ENCODE measurements at places on chromosomes 16 and 17.

- no peak for DNase-seq
Measured at GRCh38 chr16:9665851-9666271, 516.4 kb downstream of the GRIN2A start.

DNA sequence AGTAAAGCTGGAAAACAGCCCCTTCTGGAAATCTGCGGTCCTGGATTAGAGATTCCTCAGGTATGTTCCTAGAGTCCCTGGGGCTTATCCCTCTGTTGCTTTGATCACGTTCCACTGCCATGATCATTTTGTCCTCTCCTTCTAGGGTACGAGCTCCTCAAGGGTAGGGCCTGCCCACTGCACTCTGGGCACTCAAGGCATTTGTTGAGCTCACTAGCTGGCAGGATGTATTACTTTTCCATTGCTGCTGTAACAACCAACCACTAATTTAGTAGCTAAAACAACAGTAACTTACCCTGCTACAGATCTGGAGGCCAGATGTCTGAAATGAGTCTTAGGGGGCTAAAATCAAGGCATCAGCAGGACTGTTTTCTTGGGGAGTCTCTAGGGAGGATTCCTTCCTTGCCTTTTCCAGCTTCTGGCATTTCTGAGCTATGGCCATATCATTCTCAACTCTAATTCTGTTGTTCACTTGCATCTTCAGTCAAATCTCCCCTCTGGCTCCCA, 65.7 kb downstream of the ARSG start:
- no peak for DNase-seq

DNA sequence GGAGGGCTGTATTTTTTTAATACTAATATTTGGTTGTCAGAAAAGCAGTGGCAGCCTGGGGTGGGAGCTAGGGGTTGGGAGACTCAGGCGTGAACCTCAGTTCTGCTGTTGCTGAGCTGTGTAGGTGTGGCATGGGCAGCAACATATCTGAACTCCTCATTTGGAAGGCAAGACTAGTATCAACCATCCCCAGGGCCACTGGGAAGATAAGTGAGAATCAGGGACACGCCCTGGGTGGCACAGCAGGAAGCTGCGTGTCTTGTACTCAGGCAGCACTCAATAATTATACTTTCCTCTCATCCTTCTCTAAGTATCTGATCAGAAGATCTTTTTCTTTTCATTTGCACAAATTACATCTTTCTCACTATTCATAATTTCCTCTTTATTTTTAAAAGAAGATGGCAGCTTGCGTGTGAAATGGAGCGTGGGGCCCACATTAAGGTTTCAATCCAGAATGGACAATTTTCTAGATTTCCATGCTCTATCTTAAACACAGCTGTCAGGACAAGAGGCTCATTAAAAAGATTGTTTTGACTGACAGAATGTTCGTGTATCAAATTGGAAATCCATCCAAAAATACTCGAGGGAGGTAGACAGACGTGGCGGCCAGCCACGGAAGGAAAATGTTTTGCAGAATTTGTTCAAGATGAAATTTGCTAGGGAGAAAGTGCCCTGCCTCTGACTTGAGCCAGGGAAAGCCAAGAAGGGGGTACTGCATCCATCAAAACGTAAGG, 121.1 kb downstream of the CPPED1 start:
- DNase-seq: no peak

GRCh38 chr17:19660219-19660870, 11.8 kb downstream of the ALDH3A2 start:
- no peak for DNase-seq

- DNase-seq: peak; percentile 93
Measured at GRCh38 chr17:574061-574460, 140.6 kb downstream of the VPS53 start.

GRCh38 chr16:70594569-70594968, 51.8 kb upstream of the IL34 start:
- no peak for DNase-seq

- DNase-seq: peak; percentile 64
Measured at GRCh38 chr17:57121308-57122042, 36.4 kb downstream of the AKAP1 start.

DNA sequence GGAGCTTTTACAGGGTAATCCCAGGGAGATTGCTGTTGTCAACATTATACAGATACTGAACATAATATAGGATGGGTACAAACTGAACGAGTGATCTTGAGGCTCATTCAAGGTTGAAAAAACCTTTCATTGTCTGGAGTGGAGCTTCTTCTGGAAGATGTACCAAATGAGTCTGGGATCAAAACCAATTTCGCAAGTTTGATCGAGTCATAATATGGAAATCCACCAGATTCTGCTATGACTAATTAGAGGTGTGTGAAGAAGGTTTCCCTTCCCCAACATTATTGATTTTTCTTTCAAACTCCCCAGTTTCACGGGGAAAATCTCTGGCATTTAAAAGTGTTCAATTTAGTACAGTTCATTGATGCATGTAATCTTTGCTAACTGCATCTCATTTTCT, 324.1 kb downstream of the ZFHX3 start:
- no peak for DNase-seq

DNA sequence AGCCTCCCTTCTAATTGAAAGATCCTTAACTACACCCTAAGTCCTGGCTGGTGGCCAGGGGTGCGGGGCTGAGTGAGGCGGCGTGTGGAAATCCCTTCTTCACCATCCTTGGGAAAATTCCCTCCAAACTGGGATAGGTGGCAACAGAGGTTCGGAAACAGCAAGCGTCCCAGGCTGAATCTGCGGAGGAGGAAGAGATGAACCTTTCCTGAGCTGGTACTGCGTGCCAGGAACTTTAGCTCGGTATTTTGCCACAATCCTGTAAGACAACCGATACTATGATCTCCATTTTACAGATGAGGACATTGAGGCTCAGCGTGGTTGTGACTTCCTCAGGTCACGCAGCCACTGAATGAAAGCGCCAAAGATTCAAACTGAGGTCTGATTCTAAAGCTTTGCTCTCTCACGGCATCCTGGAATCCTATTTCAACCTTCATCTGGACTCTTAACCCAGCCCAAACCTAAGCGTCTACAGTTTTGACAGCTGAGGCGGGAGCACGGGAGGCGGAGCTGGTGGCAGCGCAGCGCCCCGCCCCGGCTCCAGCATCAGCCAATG, 583 bp upstream of the CYLD start:
- no peak for DNase-seq

- no peak for DNase-seq
Measured at GRCh38 chr16:74304164-74304834, 7.7 kb downstream of the PSMD7 start.

- no peak for DNase-seq
Measured at GRCh38 chr17:82022310-82022980, at the start of gene CENPX. Gene CENPX, minus strand, starts transcription at chr17:82022878. Its CDS starts 17 bp downstream, at chr17:82022861.

DNA sequence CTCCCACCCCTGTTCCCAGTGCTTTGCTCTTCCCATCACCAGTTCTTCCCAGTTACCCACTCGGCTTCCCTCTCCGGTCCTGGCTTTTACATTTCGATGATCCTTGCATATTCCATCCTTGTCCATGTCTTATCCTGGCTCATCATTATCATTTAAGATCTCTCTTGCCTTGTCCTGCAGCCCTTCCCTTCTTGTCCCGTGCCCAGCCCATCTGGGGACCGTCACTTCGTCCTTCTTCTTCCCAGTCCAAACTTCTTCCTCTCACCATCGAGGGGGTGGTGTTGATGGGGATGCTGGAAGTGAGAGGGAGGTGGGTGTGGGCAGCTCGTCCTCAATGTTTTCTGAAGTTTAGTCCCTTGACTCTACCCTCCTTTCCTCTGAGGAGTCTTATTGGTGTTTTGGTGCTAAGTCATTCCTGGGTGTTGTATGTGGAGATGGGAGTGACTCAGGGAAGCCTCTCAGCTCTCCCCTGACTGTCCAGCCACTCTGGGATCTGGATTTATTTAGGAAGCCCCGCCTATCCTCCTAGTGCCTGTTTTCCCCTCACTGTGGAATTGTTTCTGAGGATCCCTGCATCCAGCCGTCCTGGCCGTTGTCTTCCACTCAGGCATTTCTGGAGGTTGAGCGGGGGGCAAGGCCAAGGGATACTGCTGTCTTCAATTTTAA, 975 bp downstream of the SNX29 start:
- DNase-seq: peak; percentile 19

GRCh38 chr16:77624085-77624484, 98.2 kb upstream of the NUDT7 start:
- no peak for DNase-seq

GRCh38 chr16:89045181-89045815, 48.4 kb upstream of the ACSF3 start:
- no peak for DNase-seq

DNA sequence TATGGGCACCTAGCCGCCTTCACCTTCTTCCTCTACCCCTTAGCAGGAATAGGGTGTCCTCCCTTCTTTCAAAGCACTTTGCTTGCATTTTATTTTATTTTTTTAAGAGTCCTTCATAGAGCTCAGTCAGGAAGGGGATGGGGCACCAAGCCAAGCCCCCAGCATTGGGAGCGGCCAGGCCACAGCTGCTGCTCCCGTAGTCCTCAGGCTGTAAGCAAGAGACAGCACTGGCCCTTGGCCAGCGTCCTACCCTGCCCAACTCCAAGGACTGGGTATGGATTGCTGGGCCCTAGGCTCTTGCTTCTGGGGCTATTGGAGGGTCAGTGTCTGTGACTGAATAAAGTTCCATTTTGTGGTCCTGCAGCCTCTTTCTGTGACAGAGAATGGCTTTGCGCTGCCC, 4.6 kb downstream of the TMUB2 start:
- DNase-seq: peak; percentile 88

- peak; percentile 38 for DNase-seq
Measured at GRCh38 chr17:41593306-41593981, 6.7 kb upstream of the KRT14 start.

GRCh38 chr16:84310642-84311041, 16.0 kb downstream of the WFDC1 start:
- DNase-seq: no peak

DNA sequence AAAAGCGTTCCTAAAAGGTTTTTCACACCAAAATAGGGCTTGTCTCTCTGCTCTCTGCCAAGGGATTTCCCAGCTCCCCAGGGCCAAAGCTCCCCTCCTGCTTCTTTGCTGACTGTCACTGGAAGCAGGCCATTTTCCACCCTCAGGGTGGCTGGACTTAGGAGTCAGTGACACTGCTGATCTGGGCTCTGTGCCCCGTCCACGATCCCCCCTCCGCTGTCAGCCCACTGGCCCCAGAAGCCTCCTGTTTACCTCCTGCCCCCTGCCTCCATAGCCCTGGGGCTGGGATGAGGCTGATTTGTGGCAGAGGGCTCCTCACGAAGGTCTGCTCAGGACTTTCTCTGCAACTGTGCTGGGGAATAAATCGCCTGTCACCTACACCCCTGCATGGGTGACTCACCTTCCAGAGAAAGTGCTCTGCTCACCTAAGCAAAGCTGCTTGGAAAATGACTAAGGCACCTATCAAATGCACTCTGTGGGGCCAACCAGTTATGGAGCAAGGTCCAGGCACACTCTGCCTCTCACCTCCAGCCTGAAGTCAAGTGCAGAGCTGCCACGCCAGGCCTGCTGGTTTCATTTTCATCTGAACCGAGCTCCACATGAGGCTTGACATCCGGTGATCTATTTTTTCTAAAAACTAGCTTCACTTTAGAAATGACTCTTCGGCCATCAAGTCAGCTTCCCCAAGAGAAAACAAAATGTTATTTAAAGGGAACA, 4.9 kb downstream of the MAP3K14 start:
- DNase-seq: no peak
